ENCODE measurements at places on chromosomes 5 and 9.
A peak's percentile ranks its signal among the peaks of the same experiment; 100 is the strongest.

GRCh38 chr9:87671925-87672324 is 54.0 kb upstream of the CTSL start:
- no peak for DNase-seq

- DNase-seq, result no peak
These were observed 51.3 kb upstream of the PTPN3 start for GRCh38 chr9:109549386-109549785.

DNA sequence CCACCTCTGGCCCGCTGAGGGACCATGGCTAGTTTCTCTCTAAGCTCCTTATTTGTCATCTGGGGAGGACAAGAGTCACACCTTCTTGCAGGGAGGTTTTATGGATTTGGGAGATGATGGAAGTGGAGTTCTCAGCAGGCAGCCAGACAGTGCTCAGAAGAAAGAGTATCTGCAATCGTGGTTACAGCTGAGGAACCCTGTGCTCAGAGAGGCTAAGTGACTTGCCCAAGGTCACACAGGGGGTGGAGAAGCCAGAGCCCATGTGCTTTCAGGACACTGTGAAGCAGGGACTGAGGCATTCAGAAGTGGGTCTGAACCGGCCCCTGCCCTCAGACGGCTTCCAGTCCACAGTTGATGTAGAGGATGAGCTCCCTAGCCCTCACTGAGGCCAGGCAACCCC is 10.8 kb downstream of the PRRX2 start:
- DNase-seq, result no peak

DNA sequence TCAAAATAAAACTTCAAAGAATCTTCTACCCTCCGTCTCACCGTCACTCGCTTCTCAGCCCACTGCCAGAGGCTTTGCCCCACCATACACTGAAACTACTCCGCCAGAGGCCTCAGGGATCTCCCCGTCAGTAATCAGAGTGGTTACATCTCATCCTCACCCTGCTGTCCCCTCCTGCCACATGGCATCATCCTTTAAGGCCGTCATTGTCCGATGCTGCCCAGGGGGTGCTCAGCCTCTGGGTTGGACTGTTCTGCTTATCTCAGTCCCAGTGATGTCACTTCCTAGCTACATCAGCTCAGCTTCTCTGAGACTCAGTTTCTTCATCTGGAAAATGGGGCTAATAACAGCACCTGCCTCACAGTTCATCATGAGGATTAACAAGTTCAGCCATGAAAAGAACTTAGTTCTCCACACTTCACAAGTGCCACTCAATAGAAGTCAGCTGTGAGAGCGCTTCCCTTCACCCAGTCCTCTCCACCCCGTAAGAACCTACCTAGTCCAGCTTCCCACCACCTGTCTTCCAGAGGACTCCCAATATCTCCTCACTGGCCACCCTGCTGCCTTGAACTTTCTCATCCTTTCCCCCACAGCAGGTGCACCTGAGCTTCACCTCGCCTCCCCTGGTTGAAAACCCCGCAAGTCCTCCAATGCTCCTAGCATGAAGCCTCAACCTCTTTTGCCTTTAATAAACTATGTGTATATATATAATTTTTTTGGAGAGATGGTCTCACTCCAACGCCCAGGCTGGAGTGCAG is 2.8 kb upstream of the IL3 start:
- DNase-seq, result no peak

- no peak for DNase-seq
These were observed 5.2 kb downstream of the PLEKHG4B start for GRCh38 chr5:96976-97660.

DNA sequence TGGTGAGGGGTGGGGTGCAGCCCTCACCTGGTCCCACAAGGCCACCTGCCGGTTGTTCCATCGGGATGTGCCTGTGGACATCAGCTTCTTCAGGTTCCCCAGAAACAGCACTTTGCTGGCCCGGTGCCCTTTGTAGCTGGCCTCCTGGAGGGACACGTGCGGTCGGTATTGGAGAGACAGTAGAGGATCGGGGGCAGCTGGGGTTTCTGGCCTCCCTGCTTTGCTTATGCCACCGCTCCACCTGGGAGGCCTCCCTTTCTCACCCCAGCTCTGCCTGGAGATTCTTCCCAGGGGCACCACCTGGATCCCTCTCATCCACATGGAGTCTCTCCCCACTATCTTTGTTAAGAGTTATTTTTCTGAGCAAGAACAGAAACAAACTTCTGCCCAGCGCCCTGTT is 13.1 kb upstream of the TRIM14 start:
- no peak for DNase-seq

DNA sequence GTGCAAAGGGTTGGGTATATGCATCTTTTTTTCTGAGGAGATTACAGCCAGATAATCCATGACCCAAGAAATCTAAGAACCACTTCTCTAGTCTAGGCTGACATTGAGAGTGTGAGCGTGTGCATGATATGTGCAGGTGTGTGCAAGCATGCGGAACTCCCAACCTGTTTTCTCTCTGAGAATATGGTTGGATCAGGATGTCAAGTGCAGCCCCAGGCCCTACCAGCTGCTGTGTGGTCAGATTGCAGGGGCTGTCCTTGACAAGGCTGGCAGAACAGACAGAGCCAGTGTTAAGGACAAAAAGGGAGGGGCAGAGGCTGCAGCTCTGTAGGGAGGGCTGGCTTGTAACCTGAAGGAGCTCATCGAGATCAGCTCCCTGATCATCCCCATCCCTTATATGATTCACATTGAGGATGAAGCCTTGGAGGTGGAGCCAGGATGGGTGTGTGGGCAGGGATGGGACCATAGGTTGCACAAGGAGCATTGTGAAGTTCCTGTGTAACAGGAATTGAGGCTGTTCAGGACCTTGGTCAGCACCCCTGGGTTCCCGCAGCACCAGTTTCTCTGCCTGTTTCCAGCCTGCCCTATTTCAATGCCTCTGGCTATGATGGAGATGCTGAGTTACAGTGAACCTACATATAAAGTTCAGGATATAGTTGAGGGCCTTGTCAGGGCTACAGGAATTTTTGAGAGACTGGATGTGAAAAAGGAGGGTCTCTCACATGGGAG is 52.6 kb upstream of the ARAP3 start:
- DNase-seq, result peak; percentile 7

DNA sequence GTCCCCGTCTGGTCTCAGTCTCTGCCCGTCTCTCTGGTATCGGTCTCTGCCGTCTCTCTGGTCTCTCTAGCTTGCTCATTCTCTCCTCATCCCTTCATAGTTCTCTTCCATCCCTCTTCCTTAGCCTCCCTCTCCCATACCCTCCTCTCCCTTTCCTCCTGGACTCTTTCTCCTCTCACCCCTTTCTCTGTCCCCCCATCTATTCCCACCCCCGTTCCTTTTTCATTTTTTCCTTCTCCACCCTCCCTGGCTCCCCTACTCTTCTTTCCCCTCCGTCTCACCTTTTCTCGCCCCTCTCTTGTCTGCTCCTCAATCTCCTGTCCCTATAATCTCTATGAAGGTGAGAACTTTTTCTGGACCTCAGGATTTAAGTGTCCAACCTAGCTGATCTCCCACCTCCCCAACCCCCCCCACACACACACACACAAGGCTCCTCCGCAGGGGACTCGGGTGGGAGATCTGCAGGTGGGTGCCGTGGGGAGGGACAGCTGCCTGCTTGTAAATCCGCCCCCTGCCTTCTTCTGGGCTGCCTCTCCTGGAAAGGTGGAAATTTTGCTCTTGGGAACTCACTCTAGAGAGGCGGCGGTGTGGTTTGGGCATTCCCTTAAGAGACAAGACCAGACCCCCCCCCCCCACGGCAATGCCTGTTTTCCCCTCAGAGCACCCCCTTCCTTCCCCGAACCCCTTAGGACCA is 953 bp downstream of the UBE2QL1 start:
- DNase-seq, result no peak

DNA sequence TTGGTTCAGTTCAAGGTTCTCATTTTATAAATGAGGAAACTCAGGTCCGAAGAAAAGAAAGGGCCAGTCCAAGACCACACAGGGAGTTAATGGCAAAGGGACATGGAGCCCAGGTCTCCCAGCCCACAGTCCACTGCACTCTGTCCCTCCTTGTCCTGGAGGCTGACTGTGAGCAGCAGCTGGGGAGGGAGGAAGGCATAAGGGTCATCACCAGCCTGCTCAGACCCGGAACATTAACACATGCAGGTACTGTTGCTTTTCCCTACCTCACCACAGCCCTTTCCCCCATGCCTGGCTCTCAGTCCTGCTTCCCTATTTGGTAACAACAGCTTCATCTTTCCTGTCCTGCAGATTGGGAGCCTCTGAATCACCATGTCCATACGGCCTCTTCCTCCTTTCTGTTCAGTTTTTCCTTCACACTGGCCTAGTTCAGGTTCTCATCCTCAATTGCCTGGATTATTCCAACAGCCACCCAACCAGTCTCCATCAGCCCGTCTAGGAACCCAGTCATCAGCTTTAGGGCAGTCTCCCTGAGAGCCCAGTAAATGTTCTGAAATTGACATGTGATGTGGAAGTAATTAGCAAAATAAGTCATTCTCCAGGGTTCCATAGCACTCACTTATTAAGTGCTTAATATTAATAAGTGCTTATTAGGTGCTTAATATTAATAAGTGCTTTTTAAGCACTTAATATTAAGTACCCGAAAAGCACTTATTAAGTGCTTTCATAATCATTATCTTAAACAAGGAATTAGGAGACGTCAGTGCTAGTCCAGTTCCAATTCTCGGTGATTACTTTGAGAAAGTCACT is 4.3 kb downstream of the GPX3 start:
- no peak for DNase-seq

DNA sequence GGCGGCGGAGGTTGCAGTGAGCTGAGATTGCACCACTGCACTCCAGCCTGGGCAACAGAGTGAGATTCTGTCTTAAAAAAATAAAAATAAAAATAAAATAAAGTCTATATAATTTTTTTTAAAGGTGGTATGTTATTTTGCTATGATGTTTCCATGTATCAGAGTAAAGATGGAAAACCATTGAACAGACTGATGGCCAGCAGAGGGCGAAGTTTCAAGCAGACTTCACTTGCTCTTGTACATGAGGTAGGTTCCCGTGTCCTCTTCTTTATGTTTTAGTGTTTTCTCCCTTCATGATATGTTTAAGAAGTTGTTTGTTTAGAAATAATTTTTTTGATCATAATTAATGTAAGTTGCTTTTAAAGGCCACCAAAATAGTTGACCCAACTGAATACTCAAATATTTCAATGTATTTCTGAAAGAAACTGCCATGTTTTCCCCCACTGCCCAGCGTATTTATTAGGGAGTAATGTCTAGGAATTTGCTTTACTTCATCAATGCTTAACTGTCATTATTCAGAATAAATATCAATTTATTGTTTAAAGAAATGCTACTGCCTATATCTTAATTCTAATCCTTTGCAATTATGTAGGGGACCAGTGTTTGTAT is 146.4 kb downstream of the HACD4 start:
- DNase-seq, result peak; percentile 29

- DNase-seq, result no peak
These were observed 51.8 kb downstream of the BASP1 start for GRCh38 chr5:17269201-17269600.

GRCh38 chr5:123344816-123345426 is 78.3 kb downstream of the CEP120 start:
- no peak for DNase-seq

- DNase-seq, result no peak
These were observed 37.9 kb downstream of the IRX4 start for GRCh38 chr5:1844708-1845436.
